ENCODE measurements at places on chromosomes 16 and 17. TPM values are rescaled to one million over a fixed set of nuclear protein-coding genes. Genes with fewer than 3 reads are reported as not detected.

DNA sequence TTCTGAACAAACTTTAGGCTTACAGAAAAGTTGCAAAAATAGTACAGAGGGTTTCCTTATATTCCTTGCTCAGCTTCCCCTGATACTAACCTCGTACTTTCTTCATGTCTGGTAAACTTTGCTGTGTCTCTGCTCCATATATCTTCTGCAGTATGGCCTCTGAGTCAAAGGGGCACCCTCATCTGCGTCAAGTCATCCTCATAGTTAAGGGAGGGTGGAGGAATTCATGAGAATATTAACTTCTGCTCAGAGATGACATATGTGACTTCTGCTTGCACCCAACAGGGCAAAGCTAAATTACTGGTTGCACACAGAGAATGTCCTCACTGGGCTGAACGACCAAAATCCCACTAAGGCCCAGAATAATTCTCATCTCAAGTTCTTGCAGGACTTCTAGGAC, 4.3 kb upstream of the CCL7 start:
- no peak for DNase-seq
- no peak overlapping the region for H3K4me3 ChIP-seq
- peaks cover 25% of the 10 kb centered on the region for H3K27me3 ChIP-seq
- H3K27ac ChIP-seq = no peak overlapping the region
- H3K4me1 ChIP-seq = peaks cover 6% of the 10 kb centered on the region

- no peaks in the 10 kb centered on the region for H3K4me1 ChIP-seq
- H3K36me3 ChIP-seq = peaks cover 6% of the 10 kb centered on the region
- no peaks in the 10 kb centered on the region for H3K27me3 ChIP-seq
- H3K4me3 ChIP-seq = no peak overlapping the region
- DNase-seq = no peak
These were observed 390.7 kb downstream of the XYLT1 start for GRCh38 chr16:17080105-17080504.

GRCh38 chr17:50157891-50158290, 7.4 kb upstream of the PPP1R9B start:
- H3K27ac ChIP-seq = no peak overlapping the region
- no peaks in the 10 kb centered on the region for H3K27me3 ChIP-seq
- peaks cover 22% of the 10 kb centered on the region for H3K4me1 ChIP-seq
- H3K36me3 ChIP-seq = no peaks in the 10 kb centered on the region
- DNase-seq = no peak
- H3K4me3 ChIP-seq = no peak overlapping the region

CNGB1 gene
- not detected for total RNA-seq

- H3K4me3 ChIP-seq = no peak overlapping the region
- no peak overlapping the region for H3K27ac ChIP-seq
- H3K36me3 ChIP-seq = no peaks in the 10 kb centered on the region
These were observed 223.9 kb downstream of the WWOX start for GRCh38 chr16:78323315-78323714.

CD300LB gene
- total RNA-seq = not detected

Measured in MCF 10A (cell line).